Panc1 (cell line): ENCODE measurements at places on chromosomes 6 and 20. TPM values are rescaled to one million over a fixed set of nuclear protein-coding genes. Genes with fewer than 3 reads are reported as not detected.

DNA sequence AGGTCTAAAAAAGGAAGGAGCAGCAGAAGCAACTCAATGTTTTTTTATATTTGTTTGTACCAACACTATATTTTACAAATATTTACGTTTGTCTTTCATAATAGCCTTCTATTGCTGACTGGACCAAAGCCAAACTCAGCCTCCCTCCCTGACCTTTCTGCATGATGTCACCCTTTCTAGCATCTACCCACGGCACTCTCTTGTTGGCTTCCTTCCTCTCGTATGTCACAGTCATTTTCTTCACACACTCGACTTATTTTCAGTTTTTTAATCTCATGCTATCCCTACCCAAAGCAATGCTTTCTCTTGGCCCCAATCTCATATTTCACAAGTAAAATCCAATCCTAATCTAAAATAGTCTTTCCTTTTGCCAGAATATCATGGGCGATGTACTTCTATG, 16.3 kb upstream of the FAM8A1 start:
- no peaks in the 10 kb centered on the region for H3K36me3 ChIP-seq
- H3K4me3 ChIP-seq: no peak overlapping the region

DNA sequence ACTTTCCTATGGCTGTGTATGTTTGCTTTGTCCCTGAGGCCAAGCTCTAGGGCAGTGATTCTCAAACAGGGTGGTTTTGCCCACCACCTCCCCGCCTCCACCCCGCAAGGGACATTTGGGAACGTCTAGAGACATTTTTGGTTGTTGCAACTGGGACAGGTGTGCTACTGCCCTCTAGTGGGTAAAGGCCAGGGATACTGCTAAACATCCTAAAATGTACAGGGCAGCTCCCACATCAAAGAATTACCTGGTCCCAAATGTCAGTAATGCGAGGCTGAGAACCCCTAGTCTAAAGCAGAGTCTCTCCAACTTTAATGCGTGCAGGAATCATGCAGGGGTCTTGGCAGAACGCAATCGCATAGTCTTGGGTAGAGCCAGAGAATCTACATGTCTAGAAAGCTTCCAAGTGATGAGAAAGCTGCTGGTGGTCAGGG, 5.1 kb downstream of the KCNS1 start:
- no peaks in the 10 kb centered on the region for H3K27me3 ChIP-seq
- no peak overlapping the region for H3K27ac ChIP-seq
- peak; percentile 55 for DNase-seq
- H3K36me3 ChIP-seq: no peaks in the 10 kb centered on the region
- H3K4me1 ChIP-seq: no peaks in the 10 kb centered on the region

DNA sequence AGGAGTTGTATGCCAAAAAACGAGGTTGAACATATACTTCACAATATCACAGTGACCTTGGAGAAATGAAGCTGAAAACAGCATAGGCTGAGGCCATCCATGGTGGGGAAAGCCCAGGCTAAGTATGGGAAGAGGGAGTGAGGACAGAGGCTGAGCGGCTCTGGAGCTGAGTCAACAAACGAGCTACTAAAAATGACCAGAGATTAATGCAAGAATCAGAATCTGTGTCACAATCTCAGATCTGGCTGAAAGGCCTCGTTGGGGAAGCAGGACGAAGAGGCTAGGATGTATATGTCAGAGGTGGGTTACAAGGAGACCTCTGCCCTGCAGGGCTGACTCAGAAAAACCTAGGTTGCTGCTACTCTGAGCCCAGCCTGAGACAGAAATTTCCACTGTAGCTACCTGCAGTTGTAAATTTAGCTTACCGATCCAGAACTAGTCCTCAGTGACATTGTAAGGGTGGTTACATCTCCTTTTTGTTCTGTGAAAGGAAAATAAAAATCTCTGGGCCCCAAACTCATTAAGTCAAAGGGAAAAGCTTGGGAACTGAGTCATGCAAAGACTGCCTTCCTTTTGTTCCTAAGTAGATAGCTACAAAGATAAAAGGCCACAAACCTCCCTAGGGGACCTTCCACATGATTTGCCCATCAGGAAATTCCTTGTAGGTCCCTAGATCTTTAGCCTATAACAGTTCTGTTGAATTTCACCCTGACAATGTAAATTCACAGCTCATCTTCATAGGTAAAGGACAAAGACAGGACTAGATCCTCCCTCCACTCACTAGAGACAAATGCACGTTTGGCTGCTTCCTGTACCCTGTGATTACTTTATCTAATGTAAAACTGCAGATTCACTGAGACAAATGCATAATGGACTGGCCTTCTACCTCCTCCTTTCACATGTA, 8.5 kb upstream of the TUBB2A start:
- peak overlapping the region; percentile 18; the same call in 1 of the 2 replicates for H3K27ac ChIP-seq
- H3K36me3 ChIP-seq: no peaks in the 10 kb centered on the region
- peaks cover 16% of the 10 kb centered on the region for H3K4me1 ChIP-seq
- no peak overlapping the region for H3K4me3 ChIP-seq
- no peak for DNase-seq

ERVFRD-1 gene
- not detected for total RNA-seq

GRCh38 chr6:73631849-73632248, 21.9 kb downstream of the SLC17A5 start:
- H3K4me3 ChIP-seq: no peak overlapping the region
- no peaks in the 10 kb centered on the region for H3K27me3 ChIP-seq
- no peak overlapping the region for H3K27ac ChIP-seq
- H3K4me1 ChIP-seq: no peaks in the 10 kb centered on the region
- no peak for DNase-seq

RSPH9 gene
- 0.28 TPM for total RNA-seq

DNA sequence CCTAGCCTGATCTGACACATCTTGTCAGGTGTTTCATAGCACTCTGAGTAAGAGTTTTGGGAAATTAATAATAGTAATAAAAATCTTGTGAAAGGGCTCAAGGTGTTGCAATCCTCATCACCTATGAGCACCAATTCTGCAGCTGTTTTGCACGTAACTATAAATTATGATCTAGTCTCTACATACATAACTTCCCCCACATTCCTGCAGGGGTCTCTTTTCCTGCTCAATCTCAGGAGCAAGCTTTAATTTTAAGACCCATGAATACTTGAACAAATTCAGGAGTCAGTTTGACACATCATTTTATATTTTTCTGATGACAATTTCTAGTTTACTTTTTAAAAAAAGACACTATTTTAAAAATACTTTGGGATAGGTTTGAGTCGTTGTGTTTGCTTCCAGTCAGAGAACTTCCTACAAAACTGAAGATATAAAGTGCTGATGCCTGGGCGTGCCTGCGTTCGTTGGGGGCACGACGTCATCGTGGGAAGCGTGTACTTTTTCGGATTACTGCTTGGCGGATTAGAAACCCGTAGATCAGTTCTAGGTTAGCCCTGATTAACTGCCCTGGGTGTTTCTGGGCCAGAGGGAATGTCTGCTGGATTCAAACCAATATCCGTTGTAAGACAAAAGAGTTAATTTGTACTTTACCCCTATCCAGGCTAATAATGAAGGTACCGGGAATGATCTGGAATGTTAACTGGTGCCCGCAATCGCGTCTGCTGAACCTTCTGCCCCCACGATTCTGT, 1.0 kb upstream of the E2F3 start:
- DNase-seq: peak; percentile 2
- H3K36me3 ChIP-seq: peaks cover 9% of the 10 kb centered on the region
- H3K4me3 ChIP-seq: peak overlapping the region; percentile 94
- H3K4me1 ChIP-seq: peaks cover 1% of the 10 kb centered on the region; the same call in 1 of the 2 replicates
- H3K27me3 ChIP-seq: no peaks in the 10 kb centered on the region
- H3K27ac ChIP-seq: peak overlapping the region; percentile 84

BMP5 gene
- 17.7 TPM for total RNA-seq

GRCh38 chr6:44999066-44999465, 329.1 kb upstream of the RUNX2 start:
- H3K27ac ChIP-seq: no peak overlapping the region
- no peaks in the 10 kb centered on the region for H3K36me3 ChIP-seq
- H3K4me1 ChIP-seq: no peaks in the 10 kb centered on the region
- no peak overlapping the region for H3K4me3 ChIP-seq
- DNase-seq: no peak

SLC35D3 gene
- not detected for total RNA-seq

MARCKS gene
- 35.3 TPM for total RNA-seq

DNA sequence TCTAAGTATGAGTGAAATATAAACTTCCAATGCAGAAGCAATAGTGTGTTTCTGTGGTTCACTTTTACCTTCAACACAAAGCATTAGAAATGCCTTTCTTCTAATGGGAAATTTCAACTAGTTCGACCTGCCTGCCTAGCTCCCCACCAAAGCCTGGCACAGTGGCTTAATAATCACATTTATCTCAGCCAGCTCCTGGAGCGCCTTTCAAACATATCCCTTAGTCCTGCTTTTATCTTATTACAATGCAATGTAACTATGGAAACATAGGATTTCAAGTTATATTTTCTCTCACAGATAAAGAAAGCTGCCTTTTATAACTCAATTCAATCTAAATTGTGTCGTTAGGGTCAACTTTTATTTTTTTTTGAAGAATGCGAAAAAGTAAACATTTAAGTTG, 53.7 kb downstream of the KIF13A start:
- H3K27ac ChIP-seq: no peak overlapping the region
- no peak overlapping the region for H3K4me3 ChIP-seq
- no peaks in the 10 kb centered on the region; the same call in 1 of the 2 replicates for H3K4me1 ChIP-seq
- H3K27me3 ChIP-seq: no peaks in the 10 kb centered on the region
- no peak for DNase-seq

GRCh38 chr20:52124821-52125220, 66.8 kb downstream of the ZFP64 start:
- H3K4me3 ChIP-seq: no peak overlapping the region
- no peaks in the 10 kb centered on the region for H3K36me3 ChIP-seq
- no peak for DNase-seq
- no peaks in the 10 kb centered on the region for H3K4me1 ChIP-seq

DNA sequence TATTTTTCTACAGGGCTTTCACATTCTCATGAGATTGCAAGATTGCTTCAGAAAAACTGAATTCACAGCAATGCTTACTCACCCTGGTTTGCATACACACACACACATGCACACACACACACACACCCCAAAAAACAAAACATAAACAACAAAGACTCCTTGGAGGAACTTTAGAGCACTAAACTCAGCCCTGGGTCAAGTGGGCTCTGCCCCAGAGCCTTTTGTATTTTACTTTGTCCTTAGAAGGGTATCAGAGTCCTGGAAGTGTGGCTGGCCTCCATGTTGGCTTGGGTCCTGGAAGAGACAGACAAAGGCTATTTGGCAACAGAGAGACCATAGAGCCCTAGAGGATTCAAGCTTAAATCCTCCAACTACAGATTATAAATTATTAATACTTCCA, 8.0 kb upstream of the CST9 start:
- no peak for DNase-seq
- no peak overlapping the region for H3K4me3 ChIP-seq
- H3K36me3 ChIP-seq: no peaks in the 10 kb centered on the region
- H3K27ac ChIP-seq: no peak overlapping the region
- no peaks in the 10 kb centered on the region for H3K27me3 ChIP-seq

DNA sequence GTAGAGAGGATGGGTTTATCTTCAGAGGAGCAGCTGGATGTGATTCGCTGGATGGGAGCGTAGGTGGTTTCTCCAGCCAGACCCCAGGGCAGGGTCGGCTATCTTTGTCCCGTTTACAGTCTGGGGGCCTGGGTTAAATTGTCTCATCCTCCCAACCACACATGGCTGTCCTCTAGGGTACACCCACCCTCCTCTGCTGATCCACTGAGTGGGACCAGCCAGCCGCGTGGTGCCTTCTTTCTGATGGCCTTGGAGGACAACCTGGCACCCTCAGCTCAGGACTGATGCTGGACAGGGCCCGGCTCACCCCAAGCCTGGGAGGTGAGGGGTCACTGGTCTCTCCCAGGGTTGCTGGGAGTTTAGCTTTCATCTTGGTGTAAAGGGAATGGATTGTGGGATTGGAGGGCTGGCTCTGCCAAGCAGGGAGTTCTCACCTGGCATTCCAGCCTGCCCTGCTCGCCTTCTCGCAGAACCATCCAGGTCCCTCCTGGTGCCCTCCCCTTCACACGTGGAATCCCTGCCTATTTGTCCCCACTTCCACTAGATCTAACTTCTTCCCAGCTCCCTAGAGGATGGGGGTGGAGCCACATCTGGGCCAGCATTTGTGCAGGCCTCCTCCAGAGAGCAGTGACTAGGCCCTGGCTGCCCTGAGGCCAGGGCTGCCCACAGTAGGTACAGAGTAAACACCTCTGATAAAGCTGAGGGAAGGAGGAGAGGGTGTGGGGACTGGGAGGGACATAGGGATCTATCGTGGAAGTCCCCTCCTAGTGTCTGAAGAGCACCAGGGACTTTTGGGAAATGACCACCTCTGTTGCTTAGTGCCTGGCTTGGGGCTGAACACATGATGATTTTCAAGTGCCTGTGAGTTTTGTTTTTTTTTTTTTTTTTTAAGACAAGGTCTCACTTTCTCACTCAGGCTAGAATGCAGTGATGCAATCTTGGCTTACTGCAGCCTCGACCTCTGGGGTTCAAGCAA, 1.6 kb downstream of the ITPR3 start:
- no peaks in the 10 kb centered on the region for H3K27me3 ChIP-seq
- no peak for DNase-seq
- H3K4me3 ChIP-seq: peak overlapping the region; percentile 87
- peaks cover 32% of the 10 kb centered on the region for H3K4me1 ChIP-seq

LINC00237 gene
- not detected for total RNA-seq

ARMH2 gene
- total RNA-seq: not detected

DNA sequence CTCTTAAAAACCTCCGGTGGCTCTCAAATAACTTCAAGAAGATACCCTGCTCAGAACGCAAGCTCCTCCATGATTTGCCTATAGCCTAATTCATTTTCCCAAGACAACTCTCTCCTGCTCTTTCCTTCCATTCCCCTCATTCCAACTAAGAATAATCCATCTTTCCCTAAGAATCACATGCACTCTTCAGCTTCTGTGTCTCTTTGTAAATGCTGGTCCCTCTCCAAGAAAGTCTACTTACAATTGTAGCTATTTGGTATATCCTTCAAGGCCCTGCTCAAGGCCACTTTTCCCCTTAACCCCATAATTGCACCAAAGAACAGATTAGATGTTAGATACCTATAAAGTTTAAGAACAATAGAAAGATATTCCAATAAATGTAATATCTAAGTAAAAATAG, 7.4 kb upstream of the HEY2 start:
- no peak overlapping the region for H3K27ac ChIP-seq
- no peak for DNase-seq
- no peak overlapping the region for H3K4me3 ChIP-seq
- H3K27me3 ChIP-seq: peaks cover 60% of the 10 kb centered on the region
- H3K4me1 ChIP-seq: peaks cover 6% of the 10 kb centered on the region

GRCh38 chr6:150636808-150637207, 37.1 kb downstream of the PLEKHG1 start:
- H3K4me3 ChIP-seq: no peak overlapping the region
- DNase-seq: no peak
- H3K27me3 ChIP-seq: peaks cover 8% of the 10 kb centered on the region
- no peaks in the 10 kb centered on the region for H3K4me1 ChIP-seq
- no peak overlapping the region for H3K27ac ChIP-seq
- no peaks in the 10 kb centered on the region for H3K36me3 ChIP-seq

DNA sequence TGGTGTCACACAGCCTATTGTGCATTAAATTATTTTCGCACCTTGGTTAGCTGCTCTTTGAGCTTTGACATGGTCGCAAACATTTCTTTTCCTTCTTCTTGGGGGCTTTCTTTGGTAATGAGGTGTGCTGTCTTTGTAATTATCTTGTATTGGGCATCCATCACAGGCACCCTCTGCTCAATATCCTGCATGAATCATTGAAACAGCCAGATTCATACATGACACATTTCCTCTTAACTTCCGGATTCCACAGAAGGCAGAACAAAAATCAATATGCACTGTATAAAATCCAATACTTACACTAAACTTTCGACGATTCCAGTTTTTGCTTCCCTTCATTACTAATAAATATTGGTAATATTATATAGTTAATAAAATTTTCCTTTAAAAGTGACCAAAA, 175.6 kb downstream of the SYNE1 start:
- no peak overlapping the region for H3K27ac ChIP-seq
- no peak overlapping the region for H3K4me3 ChIP-seq
- no peak for DNase-seq
